SK-MEL-5 (cell line): ENCODE measurements at places on chromosomes 4 and X. TPM values are rescaled to one million over a fixed set of nuclear protein-coding genes. Genes with fewer than 3 reads are reported as not detected.

SH2D1A gene
- 0.13 TPM in 1 of 2 replicates, not detected in the other for total RNA-seq

- peak; percentile 80 for DNase-seq
Observed at GRCh38 chr4:94406668-94407437, 44.9 kb upstream of the PDLIM5 start.

GRCh38 chrX:107755721-107756120 lies 19.9 kb downstream of the TSC22D3 start:
- DNase-seq = no peak

GRCh38 chrX:30824275-30824674 lies 64.8 kb downstream of the TAB3 start:
- no peak for DNase-seq

GRCh38 chr4:175807547-175807946 lies 4.5 kb downstream of the GPM6A start:
- peak; percentile 58 for DNase-seq

- DNase-seq = no peak
Observed at GRCh38 chr4:185108669-185109068, 34.4 kb upstream of the SLC25A4 start.
